ENCODE measurements at places on chromosomes 7 and 10. TPM values are rescaled to one million over a fixed set of nuclear protein-coding genes. Genes with fewer than 3 reads are reported as not detected.

The FGL2 gene
- 242 TPM for total RNA-seq

The ANXA7 gene
- total RNA-seq: 107 TPM

The PNLIPRP1 gene
- not detected for total RNA-seq

The IL6 gene
- 151 TPM for total RNA-seq

The EBF3 gene
- total RNA-seq: 4.6 TPM

The STEAP1B gene
- total RNA-seq: not detected

The STAM gene
- total RNA-seq: 26.1 TPM

The FAM20C gene
- 106 TPM for total RNA-seq

The TMEM270 gene
- not detected for total RNA-seq

The FAM25G gene
- not detected for total RNA-seq

The SCIN gene
- 0.49 TPM for total RNA-seq

DNA sequence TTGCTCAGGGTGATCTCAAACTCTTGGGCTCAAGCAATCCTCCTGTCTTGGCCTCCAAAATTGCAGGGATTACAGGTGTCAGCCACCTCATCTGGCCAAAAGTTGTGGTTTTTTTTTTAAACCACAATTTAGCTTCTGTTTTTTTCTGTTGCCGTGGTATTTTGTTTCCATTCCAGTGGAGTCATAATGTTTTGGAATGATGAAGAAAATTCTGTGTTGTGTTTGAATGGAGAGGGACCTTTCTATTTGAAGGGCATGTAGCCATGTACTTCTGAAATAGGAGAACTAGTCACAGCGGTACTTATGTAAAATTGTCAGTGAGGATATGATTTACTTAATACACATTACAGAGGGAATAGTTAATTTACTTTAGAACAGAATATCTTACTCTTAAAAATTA, 201.3 kb downstream of the ARL4A start:
- no peak for DNase-seq

DNA sequence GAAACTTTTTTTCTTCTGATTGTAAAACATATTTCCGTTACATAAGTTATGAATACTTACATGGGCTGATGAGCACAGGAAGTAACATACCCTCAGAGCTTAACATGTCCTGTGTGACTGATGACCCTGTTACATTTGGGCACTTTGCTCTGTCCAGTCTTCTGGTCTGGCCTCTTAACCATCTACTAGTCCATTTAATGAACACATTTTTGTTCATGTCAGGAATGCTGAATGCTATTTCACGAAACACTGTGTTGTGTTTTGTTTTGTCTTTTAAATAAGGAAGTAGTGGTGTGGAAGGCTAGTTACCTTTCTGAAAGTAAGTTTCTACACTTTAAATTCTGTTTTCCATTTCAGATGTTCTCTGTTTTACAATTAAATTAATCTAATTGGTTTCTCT, 77.7 kb downstream of the RBM33 start:
- no peak for DNase-seq

- DNase-seq: no peak
Observed at GRCh38 chr10:101330231-101330630, 23.7 kb upstream of the BTRC start.

DNA sequence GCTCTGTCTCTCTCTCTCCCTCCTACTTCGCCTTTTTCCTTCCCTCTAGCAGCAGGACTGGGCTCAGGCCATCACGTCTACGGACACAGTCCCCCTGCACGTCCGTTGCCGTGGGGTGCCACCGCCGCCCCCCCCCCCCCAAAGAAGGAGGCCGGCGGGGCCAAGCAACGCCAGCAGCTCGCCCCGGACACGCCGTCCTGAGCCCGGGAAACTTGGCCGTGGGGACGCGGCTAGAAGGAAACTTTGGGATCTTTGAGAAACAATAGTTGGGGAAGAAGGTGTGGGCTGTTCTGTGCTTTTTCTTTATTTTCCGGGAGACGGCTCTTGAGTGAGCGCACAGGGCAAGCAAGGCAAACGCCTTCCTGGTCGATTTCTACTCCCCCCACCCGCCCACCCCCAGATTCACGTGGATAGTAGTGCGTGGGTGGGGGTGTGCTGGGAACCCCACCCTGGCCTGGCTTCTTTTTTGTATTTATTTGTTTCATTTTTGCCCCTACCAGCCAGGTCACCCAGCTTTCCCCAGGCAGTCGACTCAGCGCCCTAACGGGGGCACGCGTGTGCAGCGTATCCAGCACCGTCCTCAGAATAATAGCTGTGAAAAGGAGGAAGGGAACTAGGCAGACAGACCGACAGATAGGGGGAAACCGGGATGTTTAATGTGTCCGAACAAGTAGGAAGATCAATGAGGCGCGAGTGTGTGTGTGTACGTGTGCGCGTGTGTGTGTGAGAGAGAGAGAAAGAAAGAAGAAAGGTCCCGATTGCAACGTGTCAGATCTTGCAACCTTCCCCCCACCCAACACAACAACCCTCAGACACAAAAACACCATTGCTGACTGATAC, 1.4 kb downstream of the MXI1 start:
- DNase-seq: no peak

DNA sequence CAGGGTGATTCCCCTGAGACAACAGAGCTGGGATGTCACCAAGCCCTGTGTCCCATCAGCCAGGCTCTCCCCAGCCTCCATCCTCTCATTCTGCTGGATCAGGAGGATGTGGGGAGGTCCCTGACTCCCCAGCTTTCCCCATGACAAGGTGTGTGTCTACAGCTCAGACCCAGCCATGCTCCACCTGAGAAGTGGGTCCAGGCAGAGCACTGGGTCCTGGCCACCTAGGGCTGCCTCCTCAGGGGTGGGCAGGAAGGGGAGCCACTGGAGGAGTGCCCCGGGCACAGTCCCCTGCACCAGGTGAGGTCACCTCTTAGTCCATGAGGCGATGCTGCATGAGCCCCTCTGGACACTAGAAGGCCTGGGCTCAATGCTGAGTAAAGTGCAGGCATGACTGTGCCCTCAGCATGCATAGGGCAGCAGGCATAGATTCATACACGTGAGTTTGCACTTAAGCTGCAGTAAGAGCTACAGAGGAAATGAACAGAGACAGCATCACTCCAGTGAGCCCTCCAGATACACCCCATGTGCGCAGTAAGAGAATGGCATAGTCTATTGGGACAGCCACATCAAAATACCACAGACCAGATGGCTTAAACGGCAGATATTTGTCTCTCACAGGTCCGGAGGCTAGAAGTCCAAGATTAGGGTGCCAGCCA, 48.3 kb downstream of the ALOX5 start:
- no peak for DNase-seq

DNA sequence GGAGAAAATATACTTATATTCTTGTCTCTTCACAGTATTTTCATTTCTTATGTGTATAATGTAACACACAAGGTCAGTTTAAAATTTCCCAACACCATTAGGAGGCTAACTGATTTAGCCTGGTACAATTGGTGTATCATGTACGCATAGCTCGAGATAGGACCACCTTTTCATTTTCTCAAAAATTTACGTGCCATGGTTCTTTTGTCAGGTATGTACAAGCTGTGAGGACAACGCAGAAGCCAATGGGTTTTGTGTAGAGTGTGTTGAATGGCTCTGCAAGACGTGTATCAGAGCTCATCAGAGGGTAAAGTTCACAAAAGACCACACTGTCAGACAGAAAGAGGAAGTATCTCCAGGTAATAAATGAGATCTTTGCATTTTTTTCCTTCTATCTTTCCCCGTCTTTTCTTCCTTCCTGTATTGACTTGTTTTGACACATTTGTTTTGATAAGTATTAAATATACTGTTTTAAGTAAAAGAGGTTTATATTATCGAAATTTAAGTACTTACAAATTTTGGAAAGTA, 55.0 kb downstream of the TRIM24 start:
- no peak for DNase-seq

DNA sequence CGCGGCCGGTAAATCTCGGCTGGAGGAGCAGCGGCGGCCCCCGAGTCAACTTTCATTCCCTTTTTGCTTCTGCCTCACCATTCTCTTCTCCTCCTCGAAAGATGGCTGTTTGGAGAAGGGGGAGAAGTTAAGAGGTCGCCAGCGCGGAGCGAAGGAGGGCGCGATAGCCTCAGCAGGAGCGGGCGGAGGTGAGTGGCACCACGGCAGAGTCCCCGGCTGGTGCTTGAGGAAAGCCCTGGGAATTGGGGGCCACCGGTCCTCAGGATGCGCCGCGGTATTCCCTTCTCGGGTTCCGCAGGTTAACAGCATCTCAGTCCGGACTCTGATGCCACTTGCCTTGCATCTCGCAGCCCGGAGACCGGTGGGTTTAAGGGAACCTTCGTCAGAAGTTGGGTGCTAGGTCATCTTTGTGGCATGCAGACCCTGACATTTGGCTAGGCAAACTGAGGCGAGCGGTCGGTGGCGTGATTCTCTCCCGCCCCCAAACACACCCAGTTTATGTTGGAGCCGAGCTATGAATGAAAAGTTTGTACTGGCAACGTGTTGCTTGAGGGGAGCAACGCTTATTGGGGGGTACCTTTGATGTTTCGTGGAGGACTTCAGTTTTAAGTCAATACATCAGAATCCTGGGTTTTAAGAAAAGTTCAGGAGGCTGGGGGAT, 59.5 kb upstream of the PRPS1L1 start:
- no peak for DNase-seq

- no peak for DNase-seq
Observed at GRCh38 chr7:683526-684205, 42.8 kb upstream of the DNAAF5 start.

GRCh38 chr10:3790272-3790671, 5.3 kb upstream of the KLF6 start:
- no peak for DNase-seq

DNA sequence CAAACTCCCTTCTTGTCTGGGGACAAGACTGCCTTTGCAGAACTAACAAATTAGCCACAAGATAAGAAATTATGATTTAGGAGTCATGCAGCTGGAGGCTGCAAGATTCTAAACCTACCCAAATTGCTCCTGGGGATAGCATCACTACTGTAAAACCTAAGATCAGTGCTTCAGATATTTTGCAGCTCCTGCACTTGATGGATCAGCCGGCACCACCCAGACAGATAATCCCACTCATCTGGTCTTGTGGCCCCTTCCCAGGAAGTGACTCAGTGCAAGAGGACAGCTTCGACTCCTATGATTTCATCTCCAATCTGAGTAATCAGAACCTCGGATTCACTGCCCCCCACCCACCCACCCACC, 181.9 kb downstream of the AKR1D1 start:
- DNase-seq: no peak

GRCh38 chr7:131747658-131748232, 191.3 kb upstream of the PODXL start:
- no peak for DNase-seq

- no peak for DNase-seq
Observed at GRCh38 chr7:44066494-44067063, 1.2 kb upstream of the PGAM2 start.

DNA sequence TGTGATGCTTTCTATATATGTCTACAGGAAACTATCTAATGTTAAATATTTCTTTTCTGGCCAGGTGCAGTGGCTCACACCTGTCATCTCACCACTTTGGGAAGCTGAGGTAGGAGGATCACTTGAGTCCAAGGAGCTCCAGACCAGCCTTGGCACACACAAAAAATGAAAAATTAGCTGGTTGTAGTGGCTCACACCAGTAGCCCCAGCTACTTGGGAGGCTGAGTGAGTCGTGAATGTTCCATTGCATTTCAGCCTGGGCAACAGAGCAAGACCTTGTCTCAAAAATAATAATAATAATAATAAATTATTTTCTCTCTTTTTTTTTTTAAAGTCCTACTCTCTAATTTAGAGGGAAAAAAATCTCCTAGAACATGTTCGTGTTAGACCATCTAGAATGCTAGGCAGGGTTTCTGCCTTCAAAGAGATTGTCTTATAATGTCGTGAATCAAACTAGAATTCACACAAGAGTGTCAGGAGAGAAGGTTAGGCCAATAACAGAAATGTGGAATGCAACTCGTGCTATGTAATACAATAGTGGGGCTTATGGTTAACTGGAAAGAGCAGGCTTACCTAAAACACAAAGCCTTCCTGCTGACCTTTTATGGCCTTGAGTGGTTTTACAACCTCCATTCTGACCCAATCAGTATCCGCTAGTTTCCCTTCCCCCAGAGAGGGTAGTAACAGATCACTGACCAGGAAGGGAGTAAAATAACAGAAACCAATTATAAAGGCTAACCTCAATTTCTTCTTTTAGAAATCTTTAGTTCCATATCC, 46.3 kb downstream of the MYOF start:
- DNase-seq: no peak

- DNase-seq: no peak
Observed at GRCh38 chr10:52313256-52313932, 687 bp upstream of the DKK1 start.

- DNase-seq: no peak
Observed at GRCh38 chr10:132710746-132711612, 75.0 kb downstream of the NKX6-2 start.

DNA sequence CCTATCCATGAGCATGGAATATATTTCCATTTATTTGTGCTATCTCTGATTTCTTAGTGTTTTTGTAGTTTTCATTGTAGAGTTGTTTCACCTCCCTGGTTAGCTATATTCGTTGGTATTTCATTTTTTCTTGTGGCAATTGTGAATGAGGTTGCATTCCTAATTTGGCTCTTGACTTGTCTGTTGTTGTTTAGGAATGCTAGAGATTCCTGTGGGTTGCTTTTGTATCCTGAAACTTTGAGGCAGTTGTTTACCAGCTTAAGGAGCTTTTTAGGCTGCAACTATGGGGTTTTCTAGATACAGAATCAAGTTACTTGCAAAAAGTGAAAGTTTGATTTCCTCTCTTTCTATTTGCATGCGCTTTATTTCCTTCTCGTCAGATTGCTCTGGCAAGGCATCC, 304.7 kb upstream of the GRM3 start:
- DNase-seq: no peak

GRCh38 chr10:86047588-86047987, 319.0 kb downstream of the GRID1 start:
- DNase-seq: no peak

GRCh38 chr7:158854681-158855081, 1.7 kb upstream of the DYNC2I1 start:
- no peak for DNase-seq

GRCh38 chr7:158722574-158723237, 18.1 kb upstream of the NCAPG2 start:
- no peak for DNase-seq

- no peak for DNase-seq
Observed at GRCh38 chr10:132388891-132389432, 8.0 kb upstream of the PWWP2B start.

- DNase-seq: no peak
Observed at GRCh38 chr10:79090134-79090803, 21.5 kb downstream of the ZMIZ1 start.

DNA sequence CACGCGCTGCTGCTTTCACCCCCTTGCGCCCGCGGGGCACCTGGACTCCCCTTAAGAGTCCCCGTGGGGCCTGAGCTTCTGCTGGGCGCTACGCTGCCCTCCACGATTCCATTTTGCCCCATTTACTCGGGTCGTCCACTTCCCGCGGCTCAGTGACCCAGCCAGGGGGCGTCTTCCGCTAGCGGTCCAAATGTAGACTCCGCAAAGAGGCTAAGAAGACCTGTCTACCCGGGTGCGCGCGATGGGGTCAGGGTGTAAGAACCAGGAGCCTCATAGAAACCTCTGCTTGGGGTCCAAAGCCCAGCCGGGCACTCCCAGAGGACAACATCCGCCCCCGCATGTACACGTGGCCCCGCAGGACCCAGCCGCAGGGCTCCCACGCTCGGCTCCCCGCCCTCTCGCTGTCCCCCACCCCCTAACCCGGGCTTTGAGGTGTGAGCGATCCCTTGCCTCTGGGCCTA, 5.2 kb upstream of the HMX2 start:
- DNase-seq: no peak
